Activated naive CD8-positive, alpha-beta T cell treated with anti-CD3 and anti-CD28 coated beads, Interleukin-2, amount 50 U/mL, for 24 hours (primary cell): ENCODE measurements at places on chromosomes 3 and 15.

DNA sequence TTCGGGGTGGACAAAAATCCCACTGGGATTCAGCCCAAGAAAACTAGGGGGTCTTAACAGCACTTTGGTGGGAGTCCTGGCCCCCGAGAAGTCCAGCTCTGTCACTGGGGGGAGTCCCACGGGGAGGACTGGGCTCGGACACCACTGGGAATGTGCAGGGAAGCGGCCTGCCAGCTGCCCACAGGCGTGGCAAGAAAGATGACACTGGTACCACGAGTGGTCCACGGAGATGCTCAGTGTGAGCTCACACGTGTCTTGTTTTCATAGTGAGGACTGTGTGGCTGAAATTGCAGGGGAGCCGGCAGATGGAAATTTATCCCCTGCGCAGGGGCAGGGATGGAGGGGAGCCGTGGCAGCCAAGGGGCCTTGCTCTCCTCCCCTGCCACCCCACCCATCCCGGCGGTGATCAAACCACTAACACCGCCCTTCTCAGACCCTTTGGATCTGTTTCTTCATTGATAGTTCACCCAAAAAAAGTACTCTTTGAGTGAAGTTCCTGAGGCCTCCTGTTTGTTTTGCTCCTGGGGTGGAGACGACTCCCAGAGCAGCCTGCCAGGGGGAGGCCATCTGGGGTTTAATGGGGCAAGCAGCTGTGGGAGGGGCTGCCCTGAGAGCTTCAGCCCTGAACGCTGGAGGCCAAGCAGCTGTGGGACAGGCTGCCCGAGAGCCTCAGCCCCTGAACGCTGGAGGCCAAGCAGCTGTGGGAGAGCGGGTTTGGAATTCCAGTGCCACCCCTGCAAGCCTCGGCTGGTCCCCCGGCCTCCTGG is 130.9 kb downstream of the LRRK1 start:
- no peak for DNase-seq

- DNase-seq, result no peak
These were observed 46.7 kb downstream of the ANXA2 start for GRCh38 chr15:60351066-60351465.

DNA sequence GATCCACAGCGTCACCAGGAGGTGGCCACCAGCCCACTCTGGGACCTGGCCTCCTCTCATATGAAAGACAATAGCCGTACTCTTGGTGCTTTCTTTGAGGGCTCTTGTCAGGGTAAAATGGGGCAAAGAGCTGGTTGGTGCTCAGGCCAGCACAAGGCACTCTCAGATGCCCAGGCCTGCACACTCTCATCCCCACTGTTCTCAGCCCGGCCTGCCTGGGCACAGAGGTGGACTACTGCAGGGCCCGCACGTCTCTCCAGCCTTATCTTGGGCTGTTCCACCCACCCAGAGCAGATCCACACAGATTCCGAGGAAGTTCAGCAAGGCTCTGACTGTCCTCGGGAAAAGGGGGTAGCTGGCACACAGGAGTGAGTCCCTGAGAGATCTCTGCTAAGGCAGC is 122.8 kb upstream of the PRR20G start:
- no peak for DNase-seq

DNA sequence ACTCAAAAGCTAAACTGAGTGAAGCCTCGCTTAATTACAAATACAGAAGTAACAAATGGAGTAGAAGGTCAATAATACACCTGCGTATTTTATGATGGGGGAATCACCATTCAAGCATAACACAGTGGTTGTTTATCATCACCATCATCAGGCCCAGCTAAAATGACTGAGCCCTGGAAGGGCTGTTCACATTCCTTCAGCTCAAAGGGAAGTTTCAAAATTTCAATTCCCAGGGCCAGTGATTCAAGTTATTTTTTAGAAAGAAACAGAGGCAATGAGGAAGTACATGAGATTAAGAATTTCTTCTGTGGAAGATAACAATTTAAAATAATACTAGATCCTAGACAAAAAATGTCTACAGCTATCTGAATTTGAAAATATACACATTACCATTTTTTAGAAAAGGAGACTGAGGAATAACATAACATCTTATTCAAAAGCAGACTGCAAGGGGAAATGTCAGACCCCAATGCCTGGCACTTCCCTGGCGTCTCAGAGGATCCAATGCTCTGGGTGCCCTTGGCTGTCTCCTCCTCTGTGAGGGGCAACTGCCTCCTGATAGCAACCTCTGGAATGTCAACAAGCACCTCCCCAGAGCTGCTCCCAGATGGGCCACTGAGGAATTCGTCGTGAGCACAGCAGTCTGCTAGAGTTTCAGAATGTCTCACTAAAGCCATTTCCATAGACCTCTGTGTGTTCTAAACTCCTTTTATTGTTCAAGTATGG is 22.8 kb downstream of the EHD4 start:
- no peak for DNase-seq

- DNase-seq, result no peak
These were observed 460.6 kb upstream of the NR2F2 start for GRCh38 chr15:95869920-95870319.

GRCh38 chr3:162799910-162800309 is 1303.3 kb downstream of the OTOL1 start:
- no peak for DNase-seq

DNA sequence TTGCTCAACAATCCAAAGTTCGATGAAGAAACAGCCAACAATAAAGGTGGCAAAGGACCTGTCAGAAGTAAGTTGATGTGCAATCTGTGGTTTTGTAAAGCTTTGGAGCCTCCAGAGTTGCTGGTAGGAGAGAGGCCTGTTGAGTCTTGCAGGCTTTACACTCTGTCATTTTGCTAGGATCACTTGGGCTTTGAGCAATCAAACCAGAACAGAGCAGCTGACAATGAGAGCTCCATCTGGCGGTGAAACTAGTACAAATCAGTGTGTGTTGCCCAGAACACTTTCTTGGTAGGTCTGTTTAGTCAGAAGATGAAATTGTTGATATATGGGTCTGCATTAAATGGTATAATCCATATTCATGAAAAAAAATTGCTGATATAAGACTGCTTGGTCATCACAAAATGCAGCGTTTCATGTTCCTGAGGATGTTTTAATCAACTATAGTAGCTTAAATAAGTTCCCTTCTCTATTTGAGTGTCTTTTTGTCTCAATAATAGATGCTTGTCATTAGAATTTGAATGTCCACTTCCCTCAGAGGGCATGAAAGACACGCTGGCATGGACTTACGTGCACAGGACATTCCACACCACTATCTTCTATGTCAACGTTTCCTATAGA is 25.7 kb downstream of the TMOD2 start:
- peak; percentile 60 for DNase-seq

GRCh38 chr15:41801185-41801584 is 26.7 kb upstream of the JMJD7 start:
- DNase-seq, result no peak

- DNase-seq, result no peak
These were observed 34.7 kb upstream of the TUBGCP5 start for GRCh38 chr15:23073890-23074646.

DNA sequence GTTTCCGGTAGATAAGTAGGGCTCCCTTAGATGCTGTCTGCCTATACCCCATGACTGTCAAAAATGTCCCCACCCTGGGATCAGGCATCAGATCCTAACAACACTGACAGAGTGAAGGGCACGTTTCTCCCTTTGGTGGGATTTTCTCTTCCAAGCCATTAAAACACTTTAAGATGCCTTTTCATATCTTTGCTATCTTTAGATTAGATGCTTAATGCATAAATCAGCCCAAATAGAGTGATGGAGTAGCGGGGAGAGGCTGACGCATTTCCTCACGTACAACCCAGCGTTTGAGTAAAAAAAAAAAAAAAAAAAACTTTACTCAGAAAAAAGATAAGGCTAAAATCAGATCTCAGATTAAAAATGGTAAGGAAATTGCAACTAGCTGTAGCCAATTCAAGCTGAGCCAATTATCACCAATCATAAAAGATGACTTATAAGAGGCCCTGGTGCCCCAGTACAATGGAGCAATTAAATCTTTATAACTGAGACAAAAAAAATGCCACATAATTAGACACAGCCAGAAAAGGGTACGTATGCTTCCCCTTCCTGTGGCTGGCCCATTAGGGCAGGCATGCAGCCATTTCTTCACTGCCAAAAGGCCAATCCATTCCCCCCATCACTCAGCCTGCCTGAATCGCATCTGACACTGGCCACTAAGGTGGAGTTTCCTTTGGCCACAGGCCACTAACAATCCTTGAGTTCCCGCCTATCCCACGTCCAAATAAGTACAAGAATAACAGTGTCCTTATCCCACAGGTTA is 45.0 kb downstream of the RFTN1 start:
- DNase-seq, result no peak

GRCh38 chr15:78247911-78248310 is 13.5 kb upstream of the ACSBG1 start:
- no peak for DNase-seq

- no peak for DNase-seq
These were observed 6.8 kb downstream of the PLSCR1 start for GRCh38 chr3:146537603-146538002.

DNA sequence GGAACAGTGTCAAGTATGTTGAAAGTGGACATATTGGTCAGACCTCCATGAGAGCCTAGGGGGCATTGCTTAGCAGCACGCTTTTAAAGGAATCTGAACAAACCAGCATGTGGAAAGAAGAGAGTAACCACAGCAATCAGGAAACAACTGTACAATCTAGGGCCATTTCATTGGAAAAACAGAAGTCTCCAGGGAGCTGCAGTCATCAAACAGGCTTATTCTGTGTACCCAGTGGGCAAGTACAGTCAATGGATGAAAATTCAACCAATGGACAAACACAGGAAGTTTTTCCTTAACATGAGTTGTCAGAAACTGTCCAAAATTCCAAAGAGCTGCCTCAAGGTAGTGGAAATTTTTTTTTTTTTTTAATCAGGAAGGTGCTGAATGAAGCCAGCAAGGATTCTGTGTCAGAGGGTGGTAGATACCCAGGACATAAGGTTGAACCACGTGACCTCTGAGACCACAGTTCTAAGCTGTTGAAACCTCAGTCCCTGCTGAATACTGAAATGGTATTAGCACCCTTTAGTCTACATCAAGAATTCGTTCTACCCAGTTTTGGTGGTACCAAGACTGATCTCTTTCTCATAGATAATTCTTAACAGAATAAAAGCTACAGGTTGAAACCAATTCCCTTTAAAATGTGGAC is 4.4 kb upstream of the DLG1 start:
- DNase-seq, result no peak

- DNase-seq, result no peak
These were observed 2.7 kb upstream of the ISL2 start for GRCh38 chr15:76333720-76334437.

GRCh38 chr15:51735228-51736010 is 2.0 kb downstream of the LYSMD2 start:
- no peak for DNase-seq
